Renal pelvis (tissue), 12 donors: ENCODE measurements at places on chromosomes 11 and 22.

DNA sequence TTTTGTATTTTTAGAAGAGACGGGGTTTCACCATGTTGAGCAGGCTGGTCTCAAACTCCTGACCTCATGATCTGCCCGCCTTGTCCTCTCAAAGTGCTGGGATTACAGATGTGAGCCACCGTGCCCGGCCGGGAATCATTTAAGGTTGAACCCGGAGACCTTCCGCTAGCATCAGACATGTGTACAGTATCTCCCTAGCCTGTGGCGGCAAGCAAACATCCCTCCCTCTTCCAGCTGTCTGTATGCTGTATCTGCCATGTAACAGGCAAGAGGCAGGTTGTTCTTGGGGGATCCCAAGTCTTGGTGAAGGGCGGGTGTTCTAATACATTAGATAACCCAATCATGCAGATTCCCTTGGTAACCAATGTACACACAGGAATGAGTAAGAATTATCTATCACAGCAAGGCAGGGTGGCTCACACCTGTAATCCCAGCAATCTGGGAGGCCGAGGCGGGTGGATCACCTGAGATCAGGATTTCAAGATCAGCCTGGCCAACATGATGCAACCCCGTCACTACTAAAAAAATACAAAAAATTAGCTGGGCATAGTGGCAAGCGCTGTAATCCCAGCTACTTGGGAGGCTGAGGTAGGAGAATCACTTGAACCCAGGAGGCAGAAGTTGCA, 58.1 kb upstream of the RBFOX2 start:
- DNase-seq: no peak

DNA sequence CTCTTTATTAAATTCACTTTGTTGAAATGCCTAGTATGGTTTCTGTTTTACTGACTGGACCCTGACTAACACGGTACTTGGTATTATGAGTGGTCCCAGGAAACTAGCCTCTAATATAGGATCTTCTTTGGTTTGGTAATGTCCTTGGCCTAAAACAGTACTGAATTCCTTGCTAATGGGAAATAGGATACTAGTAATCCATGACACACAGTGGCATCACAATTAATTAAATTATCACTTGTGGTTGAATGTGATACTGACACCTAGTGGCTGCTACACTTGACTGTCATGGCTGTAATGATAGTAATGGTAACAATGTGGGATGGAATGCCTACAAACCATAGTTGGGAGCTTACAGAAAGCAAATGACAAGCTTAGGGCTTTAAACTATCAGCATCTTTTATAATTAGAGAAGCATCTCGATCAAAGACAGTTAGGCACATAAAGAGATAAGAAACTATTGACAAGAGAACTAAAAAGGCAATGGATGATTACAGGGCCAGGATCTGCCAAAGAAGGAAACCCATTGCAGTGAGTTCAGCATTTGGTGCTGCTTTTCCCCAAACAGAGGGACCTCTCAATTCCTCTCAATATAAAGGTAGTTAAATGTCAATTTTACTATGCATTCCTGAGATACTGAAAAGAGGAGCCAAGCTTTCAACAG, 8.6 kb downstream of the DNHD1 start:
- peak; percentile 50 for DNase-seq

DNA sequence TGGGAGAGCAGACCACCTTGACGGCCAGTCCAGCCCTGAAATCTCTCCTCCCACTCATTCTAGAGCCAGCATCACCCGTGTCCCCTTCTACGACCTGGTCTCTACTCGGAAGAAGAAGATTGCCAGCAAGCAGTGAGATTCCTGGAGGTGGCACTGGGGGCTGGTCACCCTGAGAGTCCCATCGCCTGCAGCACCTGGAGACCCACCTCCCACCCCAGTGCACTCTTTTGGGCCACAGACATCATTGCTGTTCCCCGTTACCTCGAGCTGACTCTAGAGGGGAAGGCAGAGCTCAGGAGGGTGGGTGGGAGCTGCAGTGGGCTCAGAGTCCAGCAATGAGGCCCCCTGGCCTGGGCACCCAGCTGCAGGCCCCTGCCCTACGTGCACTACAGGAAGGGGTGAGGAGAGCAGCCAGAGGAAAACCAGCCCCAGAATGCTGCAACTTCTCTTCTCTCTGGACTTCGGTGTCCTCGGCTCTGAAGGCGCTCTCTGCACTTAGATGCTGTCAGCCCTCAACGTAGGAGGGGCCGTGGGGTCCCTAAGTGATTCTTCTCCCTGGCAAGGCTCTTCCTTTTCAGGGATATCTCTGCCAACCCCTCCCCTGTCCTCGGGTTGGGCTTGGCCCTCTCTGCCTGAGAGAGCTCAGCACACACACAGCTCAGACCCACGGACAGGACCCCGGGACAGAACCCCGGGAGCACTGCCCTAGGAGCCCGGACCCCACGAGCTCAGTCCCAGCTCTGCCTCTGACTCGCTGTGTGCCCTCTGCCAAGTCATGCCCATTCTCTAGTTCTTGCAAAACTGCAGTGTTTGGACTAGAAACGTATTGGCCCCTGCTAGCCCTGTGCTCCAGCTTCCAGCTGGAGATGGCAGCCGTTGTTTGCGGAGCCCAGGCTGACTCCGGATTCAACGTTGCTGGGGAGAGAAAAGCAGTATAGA, 31.3 kb downstream of the CYTH4 start:
- no peak for DNase-seq

DNA sequence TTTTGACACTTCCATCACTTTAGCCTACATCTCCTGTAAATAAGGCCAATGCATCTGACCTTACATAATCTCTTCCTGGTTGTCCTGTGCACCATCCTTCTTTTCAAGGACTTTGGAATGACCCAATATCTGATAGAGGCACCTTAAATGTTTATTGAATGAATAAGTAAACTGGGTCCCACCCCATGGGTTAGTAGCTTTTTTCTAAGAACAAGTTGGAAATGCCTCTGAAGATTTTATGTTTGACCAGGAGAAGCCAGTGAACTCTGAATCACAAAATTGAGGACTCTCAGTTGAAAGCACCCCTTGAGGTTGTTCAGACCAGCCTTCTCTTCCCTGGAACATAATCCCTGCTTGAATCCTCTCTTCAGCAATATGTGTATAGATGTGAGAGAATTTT, 1.4 kb downstream of the RNF185 start:
- DNase-seq: no peak

DNA sequence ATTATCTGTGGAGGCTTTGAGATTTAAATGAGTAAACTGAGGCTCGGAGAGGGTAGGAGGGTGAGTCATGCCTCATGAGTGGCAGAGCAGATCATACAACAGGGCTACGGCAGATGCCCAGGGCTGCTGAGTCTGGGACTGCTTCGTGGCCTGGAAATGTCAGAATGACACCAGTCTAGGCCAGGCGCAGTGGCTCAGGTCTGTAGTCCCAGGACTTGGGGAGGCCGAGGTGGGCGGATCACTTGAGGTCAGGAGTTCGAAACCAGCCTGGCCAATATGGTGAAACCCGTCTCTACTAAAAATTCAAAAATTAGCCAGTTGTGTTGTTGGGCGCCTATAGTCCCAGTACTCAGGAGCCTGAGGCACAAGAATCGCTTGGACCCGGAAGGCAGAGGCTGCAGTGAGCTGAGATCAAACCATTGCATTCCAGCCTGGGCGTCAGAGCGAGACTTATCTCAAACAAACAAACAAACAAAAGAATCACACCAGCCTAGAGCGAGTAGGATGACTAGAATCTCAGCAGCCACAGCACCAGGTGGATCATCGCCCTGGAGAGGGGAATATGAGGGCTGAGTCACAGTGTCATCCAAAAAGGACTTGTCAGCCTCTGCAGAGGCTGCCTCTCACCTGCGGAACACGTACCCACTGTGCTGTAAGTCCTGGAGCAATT, 48.6 kb upstream of the ADA2 start:
- DNase-seq: no peak

DNA sequence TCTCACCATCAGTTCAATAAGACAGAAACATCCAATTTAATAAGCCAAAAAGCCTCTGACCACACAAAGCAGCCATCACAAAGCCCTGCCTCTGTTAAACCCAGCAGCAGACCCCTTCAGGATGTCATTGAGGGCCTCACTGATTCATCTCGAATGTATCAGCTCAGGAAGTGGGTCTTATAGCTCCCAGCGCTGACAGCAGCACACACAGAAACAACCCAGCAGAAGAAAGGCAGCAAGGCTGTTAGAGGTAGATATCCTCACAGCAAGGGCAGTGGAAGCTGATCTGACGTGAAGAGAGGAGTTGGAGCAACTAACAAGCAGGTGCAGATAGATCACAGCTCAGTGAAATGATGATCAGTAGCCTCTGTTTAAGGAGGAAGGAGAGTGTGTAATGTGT, 86.2 kb upstream of the NCAM1 start:
- no peak for DNase-seq

GRCh38 chr22:29750559-29751538, 16.0 kb downstream of the ZMAT5 start:
- no peak for DNase-seq

DNA sequence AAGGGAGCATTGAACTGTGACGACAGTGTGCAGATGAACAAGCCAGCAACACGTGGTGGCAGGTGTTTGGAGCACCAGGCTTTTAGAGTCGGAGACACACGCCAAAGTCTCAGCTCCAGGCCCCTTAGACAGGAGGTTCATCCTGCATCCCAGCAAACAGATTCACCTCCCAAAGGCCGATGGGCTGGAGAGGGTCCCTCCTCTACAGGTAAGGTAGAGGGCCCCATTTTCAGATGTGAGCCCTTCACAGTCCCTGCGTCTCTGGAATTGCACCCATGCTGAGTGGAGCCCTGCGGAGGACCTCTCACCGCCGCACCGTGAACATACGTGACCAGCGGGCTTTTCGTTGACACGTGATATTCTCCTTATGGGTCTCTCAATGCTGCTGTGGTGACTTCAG, 109.0 kb upstream of the B3GAT1 start:
- no peak for DNase-seq

DNA sequence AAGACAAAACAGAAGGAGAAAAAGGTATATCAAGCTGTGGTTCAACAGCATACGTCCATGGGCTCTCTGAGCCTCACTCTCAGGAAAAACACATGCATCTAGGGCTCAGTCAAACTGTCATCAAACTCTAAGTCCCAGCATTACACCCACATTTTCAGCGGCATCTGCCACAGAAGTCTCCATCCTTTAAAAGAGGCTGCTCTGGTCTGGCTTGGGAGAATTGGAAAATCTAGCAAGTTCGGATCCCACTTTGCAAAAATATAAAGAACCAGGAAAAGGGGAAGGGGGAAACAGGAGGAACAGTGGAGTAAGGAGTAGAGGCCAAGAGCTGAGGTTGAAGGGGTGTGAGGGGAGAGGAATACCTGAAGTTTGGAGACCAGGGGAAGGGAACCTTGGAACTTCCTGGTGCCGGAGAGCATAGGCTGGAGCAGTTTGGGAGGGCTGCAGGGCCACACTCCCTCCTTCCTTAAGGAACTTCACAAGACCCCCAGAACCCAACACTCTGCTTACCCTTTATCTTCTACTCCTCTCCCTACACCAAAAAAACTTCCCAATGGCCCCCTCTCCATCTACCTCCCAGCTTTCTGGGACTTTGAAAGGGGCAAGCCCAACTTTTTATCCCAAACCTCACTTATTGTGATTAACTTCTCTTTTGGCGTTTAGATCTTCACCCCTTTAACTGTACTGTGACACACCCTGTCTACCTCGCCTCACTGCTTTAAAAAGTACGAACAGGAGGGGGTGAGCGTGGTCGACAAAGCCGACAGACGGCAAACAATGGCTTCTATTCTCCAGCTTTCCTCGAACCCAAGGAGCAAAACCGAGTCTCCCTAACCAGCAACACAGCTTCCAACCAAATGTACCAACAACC, 4.0 kb downstream of the PAX6 start:
- DNase-seq: no peak

GRCh38 chr11:115423728-115424459, 80.3 kb downstream of the CADM1 start:
- DNase-seq: no peak

DNA sequence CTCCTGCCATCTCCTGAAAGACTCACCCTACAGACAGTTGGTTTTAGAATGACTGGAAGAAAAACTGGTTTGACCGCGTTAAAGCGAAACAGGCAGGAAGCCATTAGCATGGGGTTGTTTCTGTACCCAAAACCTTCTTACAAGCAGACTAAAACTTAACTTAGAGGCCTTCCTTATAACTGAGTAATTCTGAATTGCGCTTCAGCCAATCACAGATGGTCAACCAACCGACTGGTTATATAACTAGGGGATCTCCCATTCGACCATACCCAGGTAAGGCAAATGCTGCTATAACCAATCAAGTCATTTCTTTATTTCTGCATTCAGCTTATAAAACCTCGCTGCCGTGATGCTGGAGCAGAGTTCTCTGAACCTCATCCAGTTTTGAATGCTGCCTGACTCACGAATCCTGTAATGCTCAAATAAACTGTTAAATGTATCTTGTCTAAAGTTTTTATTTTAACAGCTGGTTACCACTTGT, 87.8 kb upstream of the DRD2 start:
- DNase-seq: no peak

DNA sequence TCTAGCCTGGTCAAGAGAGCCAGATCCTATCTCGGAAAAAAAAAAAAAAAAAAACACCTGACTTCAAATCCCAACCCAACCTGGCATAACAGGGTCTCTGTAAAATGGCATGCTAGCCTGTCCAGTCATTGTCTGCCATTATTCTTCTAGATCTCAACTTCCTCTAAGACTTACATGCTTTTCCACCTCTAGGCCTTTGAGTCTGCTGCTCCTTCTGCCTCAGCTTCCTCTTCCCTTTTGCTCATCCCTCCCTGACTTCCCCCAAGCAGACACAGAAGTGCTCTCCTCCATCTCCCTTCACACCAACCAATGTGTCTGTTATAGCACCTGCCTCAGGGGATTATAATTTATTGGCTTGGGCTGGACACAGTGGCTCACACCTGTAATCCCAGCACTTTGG, 7.8 kb downstream of the STK33 start:
- DNase-seq: no peak

GRCh38 chr11:128231845-128232410, 355.4 kb downstream of the ETS1 start:
- no peak for DNase-seq

DNA sequence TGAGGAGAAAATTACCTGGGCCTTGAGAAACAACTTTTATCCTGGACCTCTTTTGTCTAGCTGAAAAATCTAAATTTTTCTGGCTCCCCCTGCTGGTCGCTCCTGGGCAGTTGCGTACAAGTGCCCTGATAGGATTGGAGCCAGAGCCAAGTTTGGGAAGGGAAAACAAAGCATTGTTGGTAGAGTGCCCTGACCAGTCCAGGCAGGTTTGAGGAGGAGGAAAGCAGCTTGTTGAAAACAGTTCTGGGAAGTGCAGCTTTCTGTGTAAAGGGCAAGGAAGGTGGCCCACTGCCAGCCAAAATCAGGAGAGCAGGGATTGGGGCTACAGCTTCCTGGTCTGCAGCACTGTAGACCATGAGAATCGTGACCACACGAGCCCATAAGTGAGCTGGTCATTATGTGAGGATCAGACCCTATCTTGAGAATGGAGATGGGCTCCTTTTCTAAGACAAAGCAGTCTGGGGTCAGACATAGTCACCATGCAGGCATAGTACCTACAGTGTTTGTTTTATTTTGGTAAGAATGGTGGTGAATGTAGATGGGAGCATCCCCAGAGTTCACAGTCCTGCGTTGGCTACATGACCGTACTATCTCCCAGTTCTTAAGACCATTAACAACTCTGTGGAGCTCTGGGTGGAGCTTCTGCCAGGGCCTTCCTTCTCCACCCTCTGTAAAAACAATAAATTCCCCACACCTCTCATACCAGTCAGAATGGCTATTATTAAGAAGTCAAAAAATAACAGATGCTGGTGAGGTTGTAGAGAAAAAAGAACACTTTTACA, 21.3 kb upstream of the PIK3IP1 start:
- DNase-seq: peak; percentile 67
